ENCODE measurements at places on chromosomes 6 and 20.

GRCh38 chr20:10550204-10551118 is 115.4 kb downstream of the SLX4IP start:
- DNase-seq = no peak

- no peak for DNase-seq
These were observed 41.9 kb upstream of the PRSS16 start for GRCh38 chr6:27205375-27206278.

DNA sequence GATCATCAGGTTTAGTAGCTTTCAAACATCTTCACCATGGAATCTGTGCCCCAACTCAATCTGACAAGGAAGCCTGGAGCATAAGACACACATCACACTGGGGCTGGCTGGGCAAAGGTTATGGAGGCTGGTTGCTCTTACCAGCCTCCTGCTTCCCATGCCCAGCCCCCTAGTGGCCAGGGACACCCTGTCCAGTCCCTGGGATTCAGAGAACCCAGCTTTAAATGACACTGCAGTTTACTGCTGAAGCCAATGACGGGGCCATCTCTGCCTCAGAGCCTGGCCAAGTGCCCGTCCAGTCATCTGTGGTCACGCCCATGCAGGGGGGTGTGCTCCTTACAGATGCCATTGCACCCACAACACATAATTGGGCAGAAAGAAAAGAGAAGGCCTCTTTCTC is 272.9 kb downstream of the SMOC2 start:
- no peak for DNase-seq

DNA sequence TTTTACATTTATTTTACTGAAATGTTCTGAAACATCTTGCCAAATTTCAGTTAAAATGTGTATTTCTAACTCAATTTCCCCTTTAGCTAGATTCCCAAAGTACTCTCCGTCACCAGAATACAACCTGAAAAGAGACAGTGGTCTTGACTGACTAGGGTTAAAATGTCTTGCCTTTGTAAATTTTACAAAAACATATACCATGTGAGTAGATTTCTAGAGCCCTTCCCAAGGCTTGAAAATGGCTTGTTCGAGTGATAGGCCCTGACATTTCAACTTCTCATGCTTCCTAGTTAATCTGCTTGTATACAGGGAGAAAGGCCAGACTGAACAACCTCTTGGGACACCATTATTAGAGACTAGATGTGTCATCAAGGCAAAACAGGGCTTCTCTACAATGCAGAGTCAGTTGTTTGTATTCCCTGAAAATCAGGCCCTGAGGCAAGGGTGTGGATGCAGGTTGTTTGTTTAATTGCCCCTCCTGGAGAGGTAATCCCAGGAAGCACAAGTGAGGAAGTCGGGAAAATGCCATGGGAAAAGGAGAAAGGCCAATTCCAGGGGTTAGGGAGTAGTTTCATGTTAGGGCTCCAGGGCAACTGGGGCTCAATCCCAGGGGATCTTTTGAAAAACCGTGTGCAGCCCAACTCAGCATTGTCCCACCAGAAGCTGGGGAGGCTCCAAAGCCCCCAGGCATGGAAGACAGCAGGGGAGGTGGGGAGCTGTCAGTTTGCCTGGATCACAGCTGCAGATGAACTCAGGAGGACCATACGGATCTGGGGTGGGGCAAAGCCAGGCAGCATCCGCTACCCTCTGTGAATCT is 11.6 kb upstream of the TFB1M start:
- no peak for DNase-seq

GRCh38 chr6:7902221-7902620 is 8.4 kb downstream of the TXNDC5 start:
- no peak for DNase-seq

DNA sequence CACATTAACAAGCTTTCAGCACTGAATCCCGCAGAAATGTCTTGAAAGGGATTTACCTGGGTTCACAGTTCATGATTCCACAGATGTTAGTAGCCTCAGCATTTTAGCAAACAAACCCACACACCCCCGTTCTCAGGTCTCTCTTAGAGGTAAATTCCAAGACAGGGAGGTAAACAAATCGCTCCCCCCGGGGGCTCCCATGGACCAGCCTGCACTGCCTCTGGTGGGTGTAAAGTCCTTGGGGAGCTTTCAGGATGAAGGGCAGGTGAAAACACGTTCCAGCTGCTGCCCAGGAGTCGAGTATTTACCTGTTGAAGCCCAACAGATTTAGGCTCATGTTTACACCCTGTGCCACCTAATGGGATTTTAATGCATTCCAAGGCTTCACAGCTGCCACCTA is 187.0 kb upstream of the FOXQ1 start:
- no peak for DNase-seq

DNA sequence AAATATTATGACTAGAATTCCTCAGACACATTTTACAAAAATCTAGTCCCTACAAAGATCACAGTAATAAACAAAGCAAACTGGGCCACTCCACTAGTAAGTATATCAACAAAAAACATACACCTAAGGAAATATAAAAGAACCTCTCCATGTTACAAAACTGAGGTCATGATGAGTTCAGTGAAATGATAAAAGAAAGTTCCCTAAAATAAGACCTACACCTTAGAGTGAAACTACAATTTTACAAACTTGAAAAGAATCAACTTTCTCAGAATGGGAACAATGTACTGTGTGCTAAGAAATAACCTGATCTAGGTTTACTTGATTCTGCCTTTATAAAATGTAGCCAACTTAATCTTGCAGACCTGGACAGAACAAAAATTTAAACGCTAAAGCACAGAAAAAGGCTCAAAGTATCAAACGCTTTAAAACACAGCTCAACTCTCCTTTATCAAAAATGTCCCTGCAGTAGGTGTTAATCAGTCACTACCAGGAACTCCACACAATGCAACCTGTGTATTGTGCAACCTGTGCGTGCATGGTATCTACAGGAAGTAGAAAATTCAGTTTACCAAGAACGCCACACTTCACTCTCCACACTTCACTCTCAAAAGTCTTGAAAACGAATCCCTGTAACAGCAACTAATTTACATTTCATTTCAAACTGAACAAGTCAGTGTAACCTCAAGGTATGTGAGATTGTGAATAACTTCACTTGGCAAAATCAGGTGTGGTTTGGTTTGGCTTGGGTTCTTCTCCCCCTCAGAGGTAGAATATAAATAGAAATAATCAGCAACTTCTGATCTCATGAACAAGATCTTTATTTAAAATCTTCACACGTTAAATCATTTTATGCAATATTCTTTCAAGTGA is 1.8 kb downstream of the RALGAPA2 start:
- no peak for DNase-seq

DNA sequence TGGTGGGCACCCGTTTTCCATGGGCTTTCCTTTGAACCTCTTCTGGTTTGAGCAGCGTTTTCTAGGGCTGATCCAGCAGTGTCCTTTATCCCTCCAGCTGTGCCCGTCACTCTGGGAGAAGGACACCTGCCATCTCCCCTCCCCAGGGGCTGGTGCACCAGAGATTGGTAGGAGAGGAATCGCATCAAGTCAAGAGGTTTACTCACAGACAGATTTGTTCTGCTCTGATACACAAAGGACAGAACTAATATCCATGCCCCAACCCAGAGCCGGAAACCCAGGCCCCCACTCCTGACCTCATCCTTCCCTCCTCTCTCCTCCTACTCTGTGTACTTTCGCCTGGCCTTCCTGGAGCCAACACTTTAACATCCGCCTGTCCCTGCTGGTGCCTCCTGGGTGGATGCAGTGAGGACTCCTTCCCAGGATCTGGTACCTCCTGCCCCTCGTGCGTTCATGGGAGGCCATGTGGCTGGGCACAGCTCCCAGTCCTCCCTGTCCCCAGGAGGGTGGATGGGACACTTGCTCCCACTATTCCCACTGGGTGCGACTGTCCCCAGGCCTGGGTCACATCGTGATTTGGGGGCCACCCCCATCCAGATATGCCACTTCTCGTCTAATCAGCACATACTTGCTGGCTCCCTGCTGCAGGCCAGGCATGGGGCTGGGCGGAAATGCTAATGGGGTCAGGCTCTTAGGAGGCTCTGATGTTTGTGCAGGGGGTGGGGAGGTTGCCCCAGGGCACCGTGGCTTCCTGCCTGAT is 286.3 kb downstream of the CDH4 start:
- DNase-seq = no peak

DNA sequence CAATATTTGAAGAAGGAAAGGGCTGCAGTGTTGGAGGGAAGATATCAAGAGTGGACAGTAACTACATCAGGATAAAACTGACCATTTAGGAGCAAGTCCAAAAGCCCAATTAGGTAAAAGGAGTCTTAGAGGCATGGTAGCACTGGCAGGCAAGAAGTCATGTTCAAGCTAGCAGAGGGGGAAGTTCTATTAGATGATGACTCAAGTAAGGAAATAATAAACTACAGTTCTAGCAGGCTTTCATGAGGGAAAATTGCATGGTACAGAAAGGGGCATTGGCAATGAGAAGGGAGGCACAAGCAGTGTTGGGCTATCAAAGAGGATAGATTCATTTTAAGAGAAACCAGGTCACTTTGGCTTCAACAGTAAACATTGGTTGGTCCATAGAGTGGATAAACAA is 156.1 kb upstream of the PTPRK start:
- DNase-seq = no peak

GRCh38 chr20:47027042-47027441 is 132.4 kb downstream of the EYA2 start:
- DNase-seq = no peak

DNA sequence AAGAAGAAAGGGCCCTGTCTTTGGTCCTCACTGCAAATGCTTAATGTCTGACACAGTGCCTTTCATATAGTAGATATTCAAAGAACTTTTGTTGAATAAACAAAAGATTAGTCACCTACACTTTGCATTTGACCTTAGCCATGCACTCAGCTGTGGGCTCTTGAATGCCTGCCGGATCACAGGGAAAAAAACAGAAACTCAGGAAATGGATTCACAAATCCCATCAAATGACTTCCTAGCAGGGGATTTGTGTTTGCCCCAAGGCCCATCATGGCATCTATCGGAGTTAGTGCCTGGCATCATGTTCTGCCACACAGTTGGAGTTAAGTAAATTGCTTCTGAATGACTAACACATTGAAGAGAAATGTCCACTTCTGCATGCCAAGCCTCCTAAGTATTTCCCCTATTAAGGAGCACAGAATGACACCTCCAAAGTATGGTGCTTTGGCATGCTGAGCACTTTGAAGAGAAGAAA is 72.3 kb upstream of the DST start:
- DNase-seq = no peak

DNA sequence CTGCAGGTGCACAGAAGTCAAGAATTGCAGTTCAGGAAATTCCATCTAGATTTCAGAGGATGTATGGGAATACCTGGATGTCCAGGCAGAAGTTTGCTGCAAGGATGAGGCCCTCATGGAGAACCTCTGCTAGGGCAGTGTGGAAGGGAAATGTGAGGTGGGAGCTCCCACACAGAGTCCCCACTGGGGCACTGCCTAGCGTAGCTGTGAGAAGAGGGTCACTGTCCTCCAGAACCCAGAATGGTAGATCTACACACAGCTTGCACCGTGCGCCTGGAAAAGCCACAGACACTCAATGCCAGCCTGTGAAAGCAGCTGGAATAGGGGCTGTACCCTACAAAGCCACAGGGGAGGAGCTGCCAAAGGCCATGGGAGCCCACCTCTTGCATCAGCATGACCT is 681.4 kb downstream of the EPHA7 start:
- DNase-seq = no peak

- no peak for DNase-seq
These were observed 116.0 kb downstream of the GRIK2 start for GRCh38 chr6:101509536-101509935.

DNA sequence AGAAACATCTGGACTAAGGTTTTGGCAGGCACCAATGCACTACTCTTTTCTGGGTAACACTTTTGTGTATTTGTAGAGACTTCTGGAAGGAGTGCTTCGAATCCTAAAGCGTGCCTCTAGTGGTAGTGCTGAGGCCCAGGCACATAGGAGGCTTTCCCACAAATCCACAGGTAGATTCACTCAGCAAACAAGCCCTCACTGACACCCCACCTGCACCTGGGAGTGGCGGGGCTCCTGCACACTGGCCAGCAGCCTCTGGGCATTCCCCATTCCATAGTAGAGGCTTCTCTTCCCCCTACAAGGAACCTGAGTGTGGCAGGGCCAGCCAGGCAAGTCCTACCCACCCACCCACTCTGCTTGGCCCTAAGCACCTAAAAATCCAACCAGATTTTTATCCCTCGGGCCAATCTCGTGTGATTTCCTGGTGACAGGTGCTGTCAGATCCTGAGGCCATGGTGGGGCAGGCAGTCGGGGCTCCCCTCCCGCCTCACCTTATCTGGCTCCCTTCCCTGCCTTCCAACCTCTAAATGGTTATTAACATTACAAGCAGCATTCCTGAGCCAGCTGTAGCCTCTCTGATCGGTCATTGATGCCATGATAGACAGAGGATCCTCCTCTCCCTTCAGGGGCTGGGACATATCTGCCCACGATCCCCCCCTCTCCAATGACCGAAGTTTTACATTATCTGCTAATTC is 82.4 kb downstream of the SLC2A10 start:
- no peak for DNase-seq
